Progenitor cell of endocrine pancreas (in vitro differentiated cells): ENCODE measurements at places on chromosomes 2 and 18.

DNA sequence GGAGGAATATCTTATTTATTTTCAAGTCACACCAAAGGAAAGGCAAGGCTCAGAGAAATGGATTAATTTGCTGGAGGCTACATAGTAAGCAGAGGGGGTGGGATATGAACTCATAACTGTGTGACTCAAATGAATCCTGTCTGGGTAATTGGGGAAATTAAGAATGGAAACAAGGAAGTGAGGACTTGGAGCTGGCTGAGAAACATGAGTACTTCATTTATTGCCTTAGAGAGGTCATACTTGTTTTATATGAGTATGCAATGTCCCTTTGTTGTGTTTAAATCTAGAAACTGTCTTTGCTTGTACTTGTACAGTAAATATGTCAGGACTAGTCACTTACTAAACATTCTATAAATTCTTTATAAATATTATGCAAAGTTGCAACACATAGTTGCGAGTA lies 2166.7 kb upstream of the PIK3C3 start:
- DNase-seq = no peak

DNA sequence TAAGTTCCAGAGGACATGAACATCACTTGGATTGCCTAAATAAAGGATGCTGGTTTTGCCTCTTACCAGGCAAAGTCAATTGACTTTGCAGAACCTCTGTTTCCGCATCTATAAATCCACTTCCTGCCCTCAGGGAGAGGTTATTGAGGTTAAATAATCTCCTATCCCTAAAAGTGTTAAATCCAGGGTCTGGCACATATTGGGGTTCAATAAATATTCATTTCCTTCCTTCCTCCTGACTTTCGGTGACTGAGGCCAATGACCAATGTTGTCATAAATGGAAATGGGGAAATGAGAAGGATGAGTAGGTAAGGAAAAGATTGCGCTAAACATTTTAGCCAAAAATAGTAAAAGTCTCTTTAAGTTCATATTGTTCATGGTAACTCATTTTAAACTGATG lies 16.0 kb downstream of the BCL2 start:
- DNase-seq = no peak

- DNase-seq = no peak
Observed at GRCh38 chr2:46850742-46851141, 64.9 kb downstream of the MCFD2 start.

- no peak for DNase-seq
Observed at GRCh38 chr2:192499476-192499875, 304.7 kb upstream of the TMEFF2 start.

- no peak for DNase-seq
Observed at GRCh38 chr2:229708335-229708734, 6.0 kb downstream of the DNER start.

GRCh38 chr18:29749704-29750103 lies 1292.8 kb downstream of the DSC3 start:
- no peak for DNase-seq

DNA sequence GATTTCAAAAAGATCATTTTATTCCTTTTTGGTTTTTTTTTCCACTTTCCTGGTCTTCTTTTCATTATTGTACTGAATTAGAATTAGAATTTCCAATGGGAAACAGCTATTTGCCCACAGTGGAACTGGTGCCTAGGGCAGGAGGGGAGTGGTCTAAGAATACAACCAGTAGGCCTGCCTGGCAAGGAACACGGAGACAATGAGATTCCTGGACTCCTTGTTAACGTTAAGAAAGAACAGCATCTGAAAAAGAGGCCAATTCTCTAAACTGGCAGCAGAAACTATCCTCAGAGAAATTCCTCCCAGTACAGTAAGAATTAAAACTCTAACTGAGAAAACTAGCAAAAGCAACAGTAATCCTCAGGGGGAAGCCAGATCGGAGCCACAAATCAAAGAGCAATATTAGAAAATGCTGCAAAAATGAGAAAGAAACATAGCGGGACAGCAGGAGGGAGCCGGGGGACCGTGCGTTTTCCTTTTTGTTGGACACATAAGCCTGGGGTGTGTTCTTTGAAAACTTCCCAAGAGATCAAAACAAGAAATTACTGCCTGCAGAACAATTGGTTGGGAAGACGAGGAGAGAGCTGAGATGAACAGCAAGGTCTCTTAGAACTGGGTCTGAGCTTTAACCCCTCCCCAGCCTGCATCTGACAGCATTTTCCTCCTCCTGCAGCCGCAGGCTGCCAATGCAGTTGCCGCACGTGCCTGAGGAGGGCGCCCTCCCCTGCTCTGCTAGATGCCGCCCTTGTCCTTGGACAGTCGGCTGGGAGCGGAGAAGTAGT lies 776.0 kb downstream of the TSN start:
- DNase-seq = no peak

DNA sequence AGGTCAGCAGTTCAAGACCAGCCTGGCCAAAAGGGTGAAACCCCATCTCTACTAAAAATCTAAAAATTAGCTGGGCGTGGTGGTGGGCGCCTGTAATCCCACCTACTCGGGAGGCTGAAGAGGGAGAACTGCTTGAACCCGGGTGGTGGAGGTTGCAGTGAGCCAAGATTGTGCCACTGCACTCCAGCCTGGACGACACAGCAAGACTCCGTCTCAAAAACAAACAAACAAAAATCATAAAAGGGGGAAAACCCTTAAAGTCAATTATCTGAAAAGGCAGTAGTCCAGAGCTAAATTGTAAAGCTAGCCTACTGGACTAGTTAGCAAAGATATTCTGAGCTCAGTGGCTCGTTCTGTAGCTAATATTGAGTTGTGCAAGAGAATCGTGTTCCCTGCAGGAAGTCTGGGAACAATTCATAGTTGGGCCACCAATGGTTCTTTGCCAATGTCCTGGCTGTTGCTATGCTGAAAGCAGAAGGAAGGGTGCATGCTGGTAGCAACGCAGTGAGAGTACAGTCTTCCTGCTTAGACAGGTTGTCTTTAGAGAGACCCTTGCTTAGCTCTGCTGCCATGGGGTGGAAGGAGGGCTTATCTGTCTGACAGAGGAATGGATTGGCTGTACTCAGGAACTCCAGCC lies 4.3 kb downstream of the TGOLN2 start:
- no peak for DNase-seq

- DNase-seq = no peak
Observed at GRCh38 chr18:74179623-74180199, 31.4 kb downstream of the TIMM21 start.

- DNase-seq = no peak
Observed at GRCh38 chr2:196924051-196924450, 2.5 kb downstream of the PGAP1 start.

- DNase-seq = no peak
Observed at GRCh38 chr2:170013802-170014551, 164.0 kb upstream of the MYO3B start.

DNA sequence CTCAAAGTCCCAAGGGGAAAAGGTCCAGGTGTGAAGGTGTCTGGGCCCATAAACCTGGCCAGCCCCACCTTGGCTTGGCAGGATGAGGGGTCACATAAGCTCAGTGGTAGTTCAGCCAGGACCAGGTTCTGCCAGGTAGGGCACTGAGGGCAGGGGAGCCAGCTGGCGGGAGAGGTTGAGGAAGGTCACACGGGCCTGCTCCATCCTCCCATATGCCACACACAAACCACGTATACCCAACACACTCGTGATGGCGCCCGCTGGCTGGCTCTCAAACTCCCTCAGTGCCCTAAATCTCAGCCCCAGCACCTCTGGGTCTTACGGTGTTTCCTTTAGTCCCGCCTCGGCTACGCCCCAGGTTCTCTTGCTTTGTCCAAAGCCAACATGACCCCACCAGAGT lies 160.5 kb downstream of the ZFP36L2 start:
- no peak for DNase-seq

- DNase-seq = no peak
Observed at GRCh38 chr2:69082430-69082997, 69.5 kb downstream of the ANTXR1 start.

DNA sequence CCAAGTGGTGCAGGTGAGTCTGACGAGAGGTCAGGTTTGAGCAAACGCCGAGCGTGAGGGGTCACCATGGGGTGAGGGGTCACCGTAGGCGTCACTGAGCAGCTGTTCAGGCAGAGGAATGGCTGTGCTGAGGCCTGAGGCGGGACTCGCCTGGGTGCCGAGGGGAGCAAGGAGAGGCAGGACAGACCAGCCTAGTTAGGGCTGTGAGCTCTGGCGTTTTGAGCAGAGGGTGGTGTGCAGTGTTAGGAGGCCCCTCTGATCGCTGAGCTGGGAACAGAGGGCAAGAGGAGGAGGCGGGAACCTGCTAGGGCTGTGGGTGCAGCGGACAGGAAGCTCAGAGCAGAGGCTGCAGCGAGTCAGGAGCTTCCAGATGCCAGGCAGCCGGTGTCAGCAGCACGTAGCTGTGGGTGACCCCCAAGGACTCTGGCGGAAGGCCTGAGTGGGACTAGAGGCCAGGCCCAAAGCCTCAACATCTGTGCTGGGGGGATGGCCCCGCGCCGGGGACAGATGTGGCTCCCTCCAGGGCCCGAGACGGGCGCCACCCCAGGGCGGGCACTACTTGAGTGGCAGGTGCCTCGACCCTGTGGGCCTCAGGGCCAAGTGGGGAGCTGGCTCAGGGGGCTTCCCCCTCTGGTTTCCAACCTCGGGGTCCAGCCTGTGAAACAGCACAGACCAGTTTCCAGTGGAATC lies 55.7 kb downstream of the KCNG2 start:
- peak; percentile 6 for DNase-seq

DNA sequence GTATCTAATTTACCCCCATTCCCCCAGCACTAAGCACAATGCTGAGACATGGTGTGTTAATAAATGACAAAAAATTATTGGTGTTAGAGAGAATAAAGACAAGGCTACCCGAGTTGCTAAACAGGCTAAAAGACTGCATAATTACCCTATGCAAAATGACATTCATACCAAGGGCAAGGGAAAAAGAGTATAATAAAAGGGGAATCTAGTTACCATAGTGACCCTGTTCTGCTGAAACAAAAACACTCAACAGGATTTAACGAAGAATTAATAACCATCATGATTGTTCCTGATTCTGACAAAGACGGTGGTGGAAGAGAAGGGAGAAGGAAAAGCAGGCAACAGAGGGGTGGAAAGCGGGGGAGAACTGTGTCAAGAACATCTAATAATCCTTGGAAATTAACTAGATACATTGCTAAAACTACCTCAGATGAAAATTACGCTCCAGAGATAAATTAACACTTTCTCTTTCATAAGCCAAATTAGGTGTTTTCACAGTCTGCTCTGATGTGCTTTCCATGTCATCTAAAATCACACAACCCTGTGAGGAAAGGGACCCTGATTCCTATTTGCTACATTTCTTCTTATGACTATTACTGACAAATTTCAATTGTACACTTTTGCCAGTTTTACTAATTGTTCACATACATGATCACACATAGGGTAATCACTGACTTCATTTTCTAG lies 25.5 kb downstream of the TTR start:
- DNase-seq = no peak

- DNase-seq = no peak
Observed at GRCh38 chr2:159942146-159942545, 120.3 kb downstream of the PLA2R1 start.

DNA sequence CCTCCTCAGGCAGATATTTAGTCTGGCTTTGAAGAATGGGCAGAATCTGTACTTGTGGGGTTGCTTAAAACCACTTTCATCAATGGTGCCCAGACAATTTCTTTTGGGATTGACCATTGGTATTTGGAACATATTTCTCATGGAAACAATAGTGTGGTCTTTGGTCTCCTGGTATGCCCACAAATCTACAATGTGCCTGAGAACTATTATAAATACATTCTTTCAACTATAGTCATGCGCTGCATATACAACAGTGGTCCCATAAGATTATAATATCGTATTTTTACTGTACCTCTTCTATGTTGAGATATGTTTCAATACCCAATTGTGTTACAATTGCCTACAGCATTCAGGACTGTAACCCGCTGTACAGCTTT lies 34.8 kb upstream of the PPP4R1 start:
- no peak for DNase-seq

GRCh38 chr2:222433332-222434173 lies 9.2 kb downstream of the SGPP2 start:
- no peak for DNase-seq

DNA sequence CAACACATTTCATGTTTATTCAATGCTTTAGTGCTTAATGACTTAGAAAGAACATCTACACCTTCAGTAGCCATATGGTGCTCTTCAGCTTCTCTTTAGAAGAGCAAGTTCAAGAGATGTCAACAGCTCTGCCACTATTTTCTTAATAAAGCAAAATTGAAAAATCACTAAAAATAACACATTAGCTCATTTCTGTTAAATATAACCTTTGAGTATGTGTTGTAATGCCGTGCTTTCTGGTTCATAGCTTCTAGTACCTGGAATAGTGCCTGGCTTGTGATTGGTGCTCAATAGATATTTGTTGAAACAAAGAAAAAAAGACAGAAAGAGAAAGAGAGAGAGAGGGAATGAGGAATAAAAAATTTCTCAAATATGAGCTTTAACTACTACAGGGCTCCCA lies 349.8 kb upstream of the SPRED2 start:
- no peak for DNase-seq

DNA sequence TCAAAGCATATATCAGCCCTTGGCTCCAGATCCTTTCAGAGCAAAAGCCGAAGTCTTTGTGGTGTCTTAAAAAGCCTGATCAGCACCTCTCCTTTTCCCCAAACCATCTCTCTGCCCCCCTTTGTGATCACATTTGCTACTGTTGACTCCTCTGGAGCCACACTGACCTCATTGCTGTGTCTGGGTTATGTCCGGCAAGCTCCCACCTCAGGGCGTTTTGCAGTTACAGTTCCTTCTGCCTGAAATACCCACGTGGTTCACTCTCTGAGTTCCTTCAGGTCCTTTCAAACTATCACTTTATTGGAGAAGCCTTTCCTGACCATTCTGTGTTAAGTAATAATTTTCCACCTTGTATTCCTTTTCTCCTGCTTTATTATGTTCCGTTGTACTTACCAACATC lies 11.8 kb downstream of the C2orf69 start:
- no peak for DNase-seq

- DNase-seq = no peak
Observed at GRCh38 chr18:62001396-62001795, 108.6 kb upstream of the RNF152 start.

- DNase-seq = no peak
Observed at GRCh38 chr2:182554950-182555349, 128.1 kb upstream of the PDE1A start.

GRCh38 chr2:196406-196805 lies 67.4 kb downstream of the SH3YL1 start:
- DNase-seq = no peak

DNA sequence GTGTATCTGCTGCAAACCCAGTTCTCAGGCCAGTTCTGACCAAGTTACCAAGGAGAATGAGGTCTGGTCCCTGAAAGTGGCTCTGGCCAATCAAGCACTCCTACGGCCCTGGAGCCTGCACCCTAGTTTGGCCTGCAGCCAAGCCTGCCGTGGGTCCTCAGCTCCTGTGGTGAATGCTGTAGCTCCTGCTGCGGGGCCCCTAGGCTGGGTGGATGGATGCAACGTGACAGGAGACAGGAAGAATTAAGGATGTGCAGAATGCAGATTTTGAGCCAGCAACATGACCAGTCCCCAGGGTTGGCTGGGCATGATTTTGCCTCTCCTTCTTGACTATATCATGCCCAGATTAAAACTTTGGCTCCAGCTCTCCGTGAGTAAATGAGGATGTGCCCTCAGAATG lies 97.2 kb downstream of the SMAD7 start:
- DNase-seq = no peak

GRCh38 chr2:157256626-157257025 lies 879 bp upstream of the GALNT5 start:
- no peak for DNase-seq

GRCh38 chr2:18378020-18378653 lies 182.3 kb downstream of the RDH14 start:
- DNase-seq = peak; percentile 15
